NCI-H2029 (cell line): ENCODE measurements at places on chromosomes 1 and 21.

GRCh38 chr1:6612641-6613360 is 730 bp upstream of the PHF13 start:
- no peak for DNase-seq

- no peak for DNase-seq
Measured at GRCh38 chr1:160352555-160352954, 9.4 kb downstream of the NCSTN start.

DNA sequence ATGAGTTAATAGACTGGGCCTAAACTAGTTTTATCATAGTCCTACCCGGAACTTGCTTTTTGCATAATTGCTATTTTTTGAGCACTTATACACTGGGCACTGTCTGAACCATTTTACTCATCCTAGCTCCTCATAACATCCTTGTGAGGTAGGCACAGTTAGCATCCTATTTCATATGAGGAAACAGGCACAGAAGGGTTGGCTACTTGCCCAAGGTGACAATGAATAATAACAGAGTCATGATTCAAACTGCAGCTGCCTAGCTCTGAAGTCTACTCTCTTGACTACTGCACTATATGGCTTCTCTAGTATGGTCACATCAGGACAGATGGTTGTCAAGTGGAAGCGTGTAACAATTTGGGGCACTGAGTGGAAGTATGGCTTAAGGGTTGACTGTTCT is 18.2 kb upstream of the RC3H1 start:
- peak; percentile 80 for DNase-seq

DNA sequence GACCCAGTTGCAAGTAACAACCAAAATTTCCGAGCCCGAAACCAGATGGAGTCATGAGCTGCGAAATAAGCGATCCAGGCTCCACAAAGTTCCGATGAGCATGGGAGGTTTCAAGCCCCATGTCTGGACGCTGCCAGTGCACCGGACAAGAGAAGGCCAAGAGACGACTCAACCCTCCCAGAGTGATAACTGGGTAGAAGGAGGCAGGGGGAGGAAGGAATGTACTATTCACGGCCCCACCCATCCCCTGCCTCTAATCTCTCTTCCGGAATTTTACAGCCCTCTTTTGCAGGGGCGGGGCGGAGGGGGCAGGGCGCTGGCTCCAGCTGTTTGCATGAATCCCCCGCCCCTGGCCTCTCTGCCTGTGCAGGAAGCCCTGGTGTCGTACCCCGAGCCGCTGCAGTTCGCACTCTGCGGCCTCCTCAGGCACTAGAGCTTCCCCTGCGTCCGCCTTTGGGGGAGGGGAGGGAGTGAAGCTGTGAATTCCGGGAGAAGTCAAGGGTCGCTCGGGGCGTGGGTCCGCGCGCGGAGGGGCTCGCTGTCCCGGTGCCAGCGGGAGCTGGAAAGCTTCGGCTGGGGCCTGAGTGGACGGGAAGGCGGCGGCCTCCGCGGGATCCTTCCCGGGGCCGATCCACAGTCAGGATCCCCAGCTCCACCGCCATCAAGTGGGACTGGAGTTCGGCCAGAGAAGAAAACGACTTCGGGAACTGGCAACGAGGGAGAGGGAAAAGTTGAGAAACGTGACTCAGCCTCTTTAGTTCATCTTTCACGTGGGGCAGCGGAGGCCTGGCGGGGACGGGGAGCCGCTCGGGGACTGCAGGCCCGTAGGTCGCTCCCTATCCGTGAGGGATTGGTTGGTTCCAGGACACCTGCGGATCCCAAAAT is 6.3 kb upstream of the PTP4A2 start:
- DNase-seq = no peak

DNA sequence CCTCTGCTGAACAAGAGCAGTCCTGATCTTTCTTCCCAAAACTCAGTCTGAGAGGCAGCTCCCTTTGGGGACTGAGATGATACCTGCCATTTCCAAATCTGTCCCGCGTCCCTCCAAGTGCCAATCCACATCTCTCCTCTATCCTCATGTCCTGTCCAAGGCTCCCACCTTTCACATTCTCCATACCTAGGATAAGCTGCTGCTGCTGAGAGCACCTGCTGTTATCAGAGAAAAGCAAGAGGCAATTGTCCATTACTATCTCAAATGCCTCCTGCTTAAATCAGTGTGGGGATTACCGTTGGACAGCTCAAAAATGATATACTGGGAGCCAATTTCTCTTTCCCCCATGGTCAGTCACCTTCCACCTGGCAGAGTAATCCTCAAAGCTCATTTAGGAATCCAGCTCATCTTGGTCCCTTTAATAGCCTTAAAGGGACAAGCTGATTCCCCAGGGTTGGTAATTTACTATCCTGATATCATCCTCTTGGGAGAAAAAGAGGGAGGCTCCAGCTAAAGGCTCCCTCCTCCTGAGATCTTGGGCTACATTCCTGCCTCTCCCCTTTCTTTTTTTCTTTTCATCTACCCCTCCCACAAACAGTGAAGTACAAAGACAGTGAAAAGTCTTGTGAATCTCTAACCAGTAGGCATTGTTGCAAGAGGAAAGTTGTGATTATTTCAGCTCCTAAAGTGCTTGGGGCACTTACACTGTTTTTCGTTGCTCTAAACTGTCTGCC is 278.1 kb upstream of the CAMK1G start:
- no peak for DNase-seq

DNA sequence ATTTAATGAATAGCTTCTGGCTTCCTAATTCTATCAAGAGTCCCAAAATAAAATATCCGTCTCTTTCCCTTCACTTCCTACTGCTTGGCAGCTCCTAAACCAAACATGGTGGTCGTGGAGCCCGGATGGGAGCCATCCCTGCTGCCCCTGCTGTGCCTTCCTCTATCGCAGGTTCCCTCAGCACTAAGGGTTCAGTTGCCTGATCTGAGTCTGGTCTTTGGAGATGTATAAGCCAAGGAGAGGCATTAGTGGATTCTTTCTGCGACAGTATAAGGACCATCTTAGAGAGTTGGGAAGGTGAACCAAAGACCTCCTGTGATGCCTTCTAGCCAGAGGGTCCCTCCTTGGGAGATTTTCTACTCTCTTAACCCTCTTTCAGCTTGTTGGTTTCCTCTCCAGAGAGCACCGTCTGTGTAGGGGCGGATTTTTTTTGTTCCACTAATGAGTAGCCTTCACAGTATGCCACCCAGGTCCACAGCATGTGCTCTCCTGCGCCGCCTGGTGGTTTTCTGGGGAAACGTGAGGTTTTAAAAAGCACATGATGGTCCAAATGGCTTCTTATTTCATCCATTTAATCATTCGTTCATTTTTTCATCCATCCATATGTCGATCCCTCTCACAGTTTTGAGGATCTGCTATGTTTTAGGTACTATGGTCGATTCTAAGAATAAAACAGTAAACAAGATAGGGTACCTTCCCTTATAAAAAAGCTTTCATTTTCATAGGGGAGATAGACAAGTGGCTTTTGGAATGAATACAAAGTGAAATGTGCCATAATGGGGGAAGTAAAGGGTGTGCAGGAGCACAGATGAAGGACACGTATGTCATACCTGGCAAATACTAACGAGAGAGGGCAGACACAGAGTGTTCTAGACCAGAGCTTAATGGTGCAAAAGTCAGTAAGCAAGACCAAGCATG is 71.0 kb downstream of the NFASC start:
- DNase-seq = peak; percentile 32

DNA sequence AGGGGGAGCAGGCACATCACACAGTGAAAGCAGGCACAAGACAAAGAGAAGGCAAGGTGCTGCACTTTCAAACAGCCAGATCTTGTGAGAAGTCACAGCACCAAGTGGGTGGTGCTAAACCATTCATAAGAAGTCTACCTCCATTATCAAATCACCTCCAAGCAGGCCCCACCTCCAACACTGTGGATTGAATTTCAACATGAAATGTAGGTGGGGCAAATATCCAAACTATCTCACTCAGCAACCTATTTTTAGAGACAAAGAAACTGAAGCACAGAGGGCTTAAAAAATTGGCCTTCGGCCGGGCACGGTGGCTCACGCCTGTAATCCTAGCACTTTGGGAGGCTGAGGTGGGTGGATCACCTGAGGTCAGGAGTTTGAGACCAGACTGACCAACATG is 90.4 kb downstream of the UBE2U start:
- no peak for DNase-seq

- no peak for DNase-seq
Measured at GRCh38 chr1:201330541-201330940, 46.9 kb downstream of the TNNT2 start.

DNA sequence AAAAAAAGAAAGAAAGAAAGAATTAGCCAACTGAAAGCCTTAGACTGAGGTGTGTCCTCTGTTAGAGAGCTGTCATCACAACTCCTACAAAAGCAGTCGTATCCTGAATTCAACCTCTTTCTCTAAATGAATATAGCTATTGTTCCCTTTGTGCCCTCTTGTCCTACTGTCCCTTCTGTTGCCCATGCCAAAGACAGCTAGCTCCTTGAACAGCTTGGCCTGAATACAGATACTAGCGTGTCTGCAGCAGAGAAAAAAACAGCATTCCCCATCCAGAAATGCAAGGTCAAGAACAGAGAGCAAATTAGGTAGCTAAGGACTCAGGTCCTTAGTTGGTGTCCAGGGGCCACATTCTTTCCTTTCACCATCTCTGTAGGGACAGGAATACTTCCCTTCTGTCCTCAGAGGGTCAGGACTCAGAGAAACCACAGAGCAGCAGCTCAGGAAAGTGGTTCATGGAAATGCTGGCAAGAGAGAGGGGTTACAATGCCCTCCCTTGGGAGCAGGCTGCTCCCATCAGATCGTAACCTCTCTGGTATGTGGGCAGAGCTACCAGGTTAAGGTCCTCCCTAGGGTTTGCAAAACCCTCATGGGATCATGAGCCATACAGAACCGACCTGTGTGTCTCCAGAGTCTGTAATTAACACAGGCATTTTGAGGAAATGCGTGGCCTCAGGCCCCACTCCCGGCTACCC is 1.8 kb upstream of the ZBTB48 start:
- no peak for DNase-seq

- DNase-seq = no peak
Measured at GRCh38 chr1:194175251-194175650, 988.8 kb upstream of the B3GALT2 start.

DNA sequence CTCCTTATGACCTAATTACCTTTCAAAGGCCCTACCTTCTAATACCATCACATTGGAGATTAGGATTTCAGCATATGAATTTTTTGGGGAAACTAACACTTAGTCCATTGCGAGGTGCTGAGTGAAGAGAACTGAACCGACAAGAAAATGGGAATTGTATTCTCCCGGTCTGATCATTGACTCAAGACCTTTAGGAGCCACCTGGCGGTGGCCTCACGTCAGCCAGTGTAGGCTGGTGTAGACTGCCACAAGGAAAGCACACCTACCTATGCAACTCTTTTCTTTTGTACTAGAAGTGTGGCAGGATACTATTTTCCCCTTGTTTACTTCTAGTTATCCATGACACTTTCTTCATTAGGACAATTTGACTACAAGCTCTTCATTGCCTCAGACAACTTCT is 333.5 kb upstream of the B3GALT2 start:
- no peak for DNase-seq

- DNase-seq = no peak
Measured at GRCh38 chr1:186628910-186629309, 51.3 kb downstream of the PTGS2 start.

GRCh38 chr1:151311589-151312331 is 15.5 kb downstream of the PI4KB start:
- DNase-seq = no peak

- DNase-seq = no peak
Measured at GRCh38 chr1:92487078-92487605, 417 bp upstream of the GFI1 start.
